NCI-H1105 treated with DMSO at 0.1 percent for 48 hours (cell line): ENCODE measurements at places on chromosomes 2 and 18.

DNA sequence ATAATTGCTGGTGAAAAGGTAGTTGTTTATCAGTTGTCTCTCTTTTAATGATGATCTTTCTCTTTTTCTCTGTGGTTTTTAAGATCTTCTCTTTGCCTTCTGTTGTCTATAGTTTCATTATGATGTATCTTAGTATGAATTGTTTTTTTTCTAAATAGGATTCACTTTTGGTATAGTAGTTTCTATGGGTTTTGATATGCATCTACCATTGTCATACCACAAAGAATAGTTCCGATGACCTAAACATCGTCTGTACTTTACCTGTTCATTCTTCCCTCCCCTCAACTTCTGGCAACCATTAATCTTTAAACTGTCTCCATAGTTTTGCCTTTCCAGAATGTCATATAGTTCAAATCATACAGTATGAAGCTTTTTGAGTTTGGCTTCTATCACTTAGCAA, 19.6 kb downstream of the RDH14 start:
- no peak for DNase-seq

DNA sequence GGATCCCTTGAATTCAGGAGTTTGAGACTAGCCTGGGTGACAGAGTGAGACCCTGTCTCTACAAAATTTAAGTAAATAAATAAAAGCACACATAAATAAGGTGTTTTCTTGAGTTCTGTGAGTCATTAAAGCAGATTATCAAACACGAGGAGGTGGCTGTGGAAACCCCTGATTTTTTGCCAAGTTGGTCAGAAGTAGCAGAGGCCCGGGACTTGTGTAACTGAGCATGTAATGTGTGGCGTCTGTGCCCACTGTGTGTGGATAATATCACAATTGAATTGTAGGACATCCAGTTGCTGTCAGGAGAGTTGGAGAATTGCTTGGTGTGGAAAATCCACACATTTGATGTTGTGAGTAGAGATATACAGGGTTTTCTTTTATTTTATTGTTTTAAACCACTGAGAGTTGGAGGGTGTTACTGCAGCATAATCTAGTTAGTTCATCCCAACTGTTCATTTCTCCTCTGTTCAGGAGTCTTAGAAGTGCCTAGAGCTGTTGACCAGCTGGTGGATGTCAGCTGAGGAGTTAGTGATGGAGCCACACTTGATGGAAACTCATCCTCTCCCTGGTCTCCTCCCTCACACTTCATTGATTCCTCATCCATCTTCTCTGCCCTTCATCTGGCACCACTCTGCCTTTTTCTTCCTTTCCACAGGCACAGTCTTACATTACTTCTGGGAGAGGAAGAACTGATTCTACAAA, 45.9 kb upstream of the RHOB start:
- no peak for DNase-seq

DNA sequence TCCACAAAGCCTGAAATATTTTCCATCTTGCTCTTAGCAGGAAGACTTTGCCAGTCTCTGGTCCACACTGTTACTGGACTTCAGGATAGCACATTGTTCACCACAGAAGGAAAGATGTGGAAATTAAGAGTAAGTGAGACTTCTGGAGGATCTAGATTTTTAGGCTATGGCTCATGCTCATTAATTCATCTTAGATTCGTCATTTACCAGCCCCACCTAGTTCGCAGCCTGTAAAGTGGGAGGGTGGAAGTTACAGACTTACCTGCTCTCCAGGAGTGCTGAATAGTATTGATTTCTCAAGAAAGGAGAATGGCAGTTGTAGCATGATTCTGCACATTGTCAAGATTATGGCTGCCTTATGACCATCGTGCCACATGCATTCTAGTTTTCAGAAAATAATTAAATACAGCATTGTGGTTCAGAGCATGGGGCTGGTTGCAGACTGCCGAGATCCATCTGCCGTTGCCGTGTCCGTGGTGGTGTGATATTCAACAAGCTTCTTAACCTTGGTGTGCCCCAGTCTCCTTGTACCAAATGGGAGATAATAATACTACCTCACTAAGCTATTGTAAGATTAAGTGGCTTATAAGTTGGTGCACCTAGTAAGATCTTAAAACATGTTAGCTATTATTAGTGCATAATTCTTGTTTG, 56.8 kb downstream of the RNF144A start:
- no peak for DNase-seq

DNA sequence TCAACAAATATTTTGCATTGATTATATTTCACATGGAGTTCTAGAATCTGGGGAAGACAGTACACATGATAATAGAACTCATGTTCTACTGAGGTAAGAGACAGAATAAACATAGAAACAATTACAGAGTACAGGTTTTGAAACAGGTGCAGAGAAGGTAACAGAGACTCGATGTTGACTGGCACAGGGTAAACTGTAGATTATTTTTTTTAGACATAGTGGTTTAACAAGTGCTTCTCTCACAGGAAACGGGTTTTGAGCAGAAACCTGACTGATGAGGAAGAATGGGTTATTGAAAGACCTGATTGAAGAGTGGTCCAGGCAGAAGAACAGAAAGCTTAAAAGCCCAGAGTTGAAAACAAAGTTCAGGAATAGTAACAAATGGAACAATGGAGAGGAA, 1002.5 kb upstream of the FAM98A start:
- no peak for DNase-seq

GRCh38 chr2:218873359-218874194, 7.1 kb upstream of the WNT10A start:
- no peak for DNase-seq
